ENCODE measurements at places on chromosomes 2 and 18.

DNA sequence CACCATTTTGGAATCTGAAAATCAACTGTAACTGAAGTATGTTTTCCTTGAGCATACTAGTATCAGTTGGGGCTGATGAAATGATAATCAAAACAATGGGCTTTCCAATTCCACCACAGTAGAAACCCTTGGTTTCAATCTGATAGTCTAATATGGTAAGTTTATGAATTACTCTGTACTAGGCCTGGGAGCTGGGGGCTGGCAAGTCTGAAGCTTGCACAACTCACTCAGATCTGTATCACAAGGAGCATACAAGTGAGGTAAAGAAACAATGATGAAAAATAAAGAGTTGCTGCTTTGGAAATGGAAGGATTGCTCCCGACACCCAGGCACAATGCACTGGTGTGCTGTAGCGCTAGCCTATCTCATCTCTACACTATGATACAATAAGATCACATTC lies 19.4 kb downstream of the ZEB2 start:
- no peak for DNase-seq

- no peak for DNase-seq
Measured at GRCh38 chr18:34358923-34359322, 134.2 kb upstream of the NOL4 start.

- DNase-seq = no peak
Measured at GRCh38 chr2:120832296-120833070, 96.8 kb downstream of the GLI2 start.

GRCh38 chr2:40240070-40240469 lies 211.8 kb downstream of the SLC8A1 start:
- DNase-seq = no peak

- no peak for DNase-seq
Measured at GRCh38 chr18:58005885-58006523, 38.0 kb upstream of the NEDD4L start.

DNA sequence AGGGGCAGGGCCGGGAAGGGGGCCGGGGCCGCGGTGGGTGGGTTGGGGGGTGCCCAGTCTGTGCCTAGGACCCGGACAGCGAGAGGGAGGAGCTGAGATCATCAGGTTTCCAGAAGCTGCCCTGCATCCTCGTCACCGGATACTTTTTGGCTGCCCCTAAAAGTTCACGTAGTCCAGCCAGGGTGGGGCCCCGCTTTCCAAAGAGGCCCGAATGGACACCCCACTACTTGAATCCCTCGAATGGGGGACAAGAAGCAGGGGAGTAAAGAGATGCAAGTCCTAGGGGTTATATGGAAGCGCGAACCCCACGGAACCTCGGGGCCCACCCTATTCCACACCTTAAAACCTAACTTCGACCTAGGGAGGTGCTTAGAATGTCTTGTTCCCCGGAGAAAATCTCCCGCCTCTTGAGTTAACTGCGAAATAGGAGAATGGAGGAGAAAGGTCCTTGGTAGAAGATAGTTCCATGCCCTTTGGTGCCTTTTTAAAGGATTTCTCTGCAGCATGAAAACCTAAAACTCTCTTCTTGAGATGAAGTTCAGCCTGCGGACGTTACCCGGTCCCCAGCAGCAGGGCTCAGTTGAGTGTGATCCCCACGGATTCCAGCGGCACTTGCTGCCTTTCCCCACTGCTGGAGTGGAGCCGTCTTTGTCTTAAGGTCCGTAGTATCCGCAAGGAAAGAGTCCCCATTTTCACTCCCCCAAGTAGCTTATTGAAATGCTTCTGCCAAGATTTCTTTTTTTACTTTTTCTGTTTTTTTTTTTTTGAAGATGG lies 2.1 kb upstream of the RNF152 start:
- no peak for DNase-seq

- DNase-seq = no peak
Measured at GRCh38 chr18:38872342-38872741, 1306.7 kb upstream of the CELF4 start.

- DNase-seq = no peak
Measured at GRCh38 chr2:216235462-216235861, 126.3 kb downstream of the XRCC5 start.

DNA sequence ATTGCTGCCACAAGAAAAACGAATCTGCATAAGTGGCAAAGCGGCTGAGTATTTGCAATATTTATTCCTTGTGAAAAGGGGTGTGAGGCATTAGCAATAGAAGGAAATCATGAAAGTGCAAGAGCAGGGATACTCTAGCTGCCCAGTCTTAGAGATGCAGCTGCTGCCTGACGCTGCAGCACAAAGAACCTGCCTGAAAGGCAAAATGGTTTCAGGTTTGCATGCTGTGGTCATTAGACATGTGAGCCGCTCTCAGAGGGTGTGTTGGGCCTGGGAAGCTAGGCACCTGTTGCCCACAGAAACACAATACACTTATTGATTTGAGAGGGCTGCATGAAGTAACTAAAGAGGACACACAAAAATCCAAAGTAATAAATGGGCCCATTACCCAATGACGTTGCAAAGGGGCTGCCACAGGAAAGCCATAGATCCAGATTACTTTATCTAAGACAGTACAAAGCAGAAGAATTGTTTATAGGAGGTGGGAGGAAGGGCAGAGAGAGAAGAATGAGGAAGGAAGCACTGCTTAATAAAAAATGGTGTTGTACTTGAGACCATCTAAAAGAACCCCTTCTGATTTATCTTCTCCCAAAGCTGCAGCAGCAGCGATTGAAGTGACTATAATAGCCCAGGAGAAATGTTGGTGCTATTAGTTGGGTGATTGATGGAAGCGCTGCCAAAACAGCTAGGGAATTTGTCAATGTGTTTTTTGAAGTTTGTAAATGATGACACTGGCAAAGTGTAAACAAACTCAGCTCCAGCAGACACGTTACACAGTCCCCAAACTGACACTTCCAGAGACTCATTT lies 492.4 kb upstream of the ACVR2A start:
- DNase-seq = no peak

DNA sequence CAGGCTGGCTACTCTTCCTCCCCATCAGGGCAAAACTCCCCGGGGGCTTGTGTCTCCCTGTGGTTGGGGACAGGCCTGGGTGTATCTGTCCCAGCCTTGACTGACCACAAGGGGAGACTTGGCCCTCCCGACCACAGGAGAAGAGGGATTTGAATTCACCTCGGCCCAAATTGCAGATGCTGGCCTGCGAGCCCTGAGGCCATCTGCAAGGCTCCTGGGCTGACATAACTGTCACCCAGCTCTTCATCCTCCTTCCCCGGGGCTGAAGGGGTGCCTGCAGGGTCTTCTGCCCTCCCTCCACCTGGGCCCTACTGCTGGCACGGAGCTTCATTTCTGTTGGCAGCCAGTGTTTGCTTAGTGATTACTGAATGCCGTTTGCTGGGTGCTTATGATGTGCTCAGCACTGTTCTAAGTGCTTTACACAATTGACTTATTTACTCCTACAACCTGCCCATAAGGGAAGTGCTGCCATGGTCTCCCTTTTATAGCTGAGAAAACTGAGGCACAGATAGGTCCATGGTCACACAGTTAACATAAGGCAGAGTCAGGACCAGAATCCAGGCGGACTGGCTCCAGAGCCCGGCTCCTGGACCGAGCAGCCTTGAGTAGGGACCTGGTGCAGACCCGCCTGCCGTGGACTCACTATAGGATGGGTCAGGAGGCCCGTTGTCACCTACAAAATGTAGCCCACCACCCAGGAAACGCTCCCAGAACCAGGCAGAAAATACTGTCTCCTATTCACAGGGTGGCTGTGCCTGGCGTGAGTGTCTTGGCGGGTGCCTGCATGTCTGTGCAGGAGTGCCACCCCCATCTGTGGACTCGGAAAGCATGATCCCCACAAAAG lies 18.9 kb downstream of the STEAP3 start:
- DNase-seq = no peak

DNA sequence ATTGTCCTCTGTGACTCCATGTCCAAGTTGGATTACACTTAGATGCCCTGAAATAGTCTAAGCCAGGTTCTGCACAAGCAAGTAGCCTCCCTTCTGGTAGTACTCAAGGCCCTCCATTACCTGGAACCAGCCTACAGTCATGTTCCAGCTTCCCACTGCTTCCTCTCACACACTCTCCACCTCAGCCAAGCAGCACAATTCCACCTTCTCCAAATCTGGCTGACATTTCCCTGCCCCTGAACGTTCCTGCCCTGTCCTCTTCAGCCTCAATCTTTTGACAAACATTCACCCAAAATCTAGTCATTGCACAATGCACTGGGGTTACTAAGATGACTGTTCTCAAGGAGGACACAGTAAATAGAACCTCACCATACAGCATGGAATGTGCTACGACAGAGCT lies 95.3 kb upstream of the KLHL29 start:
- no peak for DNase-seq

GRCh38 chr2:98121149-98121548 lies 34.2 kb downstream of the VWA3B start:
- DNase-seq = no peak

- DNase-seq = no peak
Measured at GRCh38 chr2:158650646-158651357, 144.3 kb upstream of the DAPL1 start.

- no peak for DNase-seq
Measured at GRCh38 chr2:60872510-60872928, 8.9 kb upstream of the REL start.

DNA sequence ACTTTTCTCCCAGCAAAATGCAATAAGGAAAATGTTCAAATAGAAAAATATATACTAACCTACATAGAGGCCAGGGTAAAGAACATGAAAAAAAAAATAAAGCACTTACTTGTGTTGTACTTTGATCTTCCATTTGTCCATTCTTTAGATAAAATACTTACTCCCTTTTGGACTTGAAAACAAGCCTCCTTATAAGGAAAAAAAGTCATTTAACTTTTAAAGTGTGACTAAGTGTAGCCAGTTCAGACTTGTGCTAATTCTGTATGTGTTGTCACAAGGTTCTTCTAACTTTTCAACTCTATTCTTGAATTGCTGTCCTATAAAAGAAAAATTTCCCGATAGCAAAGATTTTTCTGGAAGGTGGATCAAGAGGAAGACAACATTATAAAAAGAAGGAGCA lies 23.2 kb downstream of the SLC40A1 start:
- DNase-seq = no peak

- no peak for DNase-seq
Measured at GRCh38 chr2:110807522-110807921, 75.1 kb downstream of the ACOXL start.

DNA sequence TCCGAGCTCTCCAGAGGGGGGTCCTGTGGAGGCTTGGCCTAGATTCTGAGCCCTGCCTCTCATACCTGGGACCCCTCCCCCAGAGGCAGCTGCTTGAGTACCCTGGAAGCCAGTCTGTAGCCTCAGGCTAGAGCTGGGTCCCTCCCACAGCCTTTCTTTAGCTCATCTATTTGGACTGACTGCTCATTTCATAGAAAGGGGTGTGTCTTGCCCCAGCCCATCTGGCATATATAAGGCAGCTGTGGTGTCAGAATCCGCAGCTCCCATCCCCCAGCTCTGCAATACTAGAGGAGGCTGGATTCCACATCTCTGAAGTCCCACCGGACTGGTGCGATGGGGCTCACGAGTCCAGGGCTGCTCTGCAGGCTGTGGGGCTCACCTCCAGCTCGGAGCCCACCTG lies 26.1 kb downstream of the MPHOSPH10 start:
- DNase-seq = no peak

DNA sequence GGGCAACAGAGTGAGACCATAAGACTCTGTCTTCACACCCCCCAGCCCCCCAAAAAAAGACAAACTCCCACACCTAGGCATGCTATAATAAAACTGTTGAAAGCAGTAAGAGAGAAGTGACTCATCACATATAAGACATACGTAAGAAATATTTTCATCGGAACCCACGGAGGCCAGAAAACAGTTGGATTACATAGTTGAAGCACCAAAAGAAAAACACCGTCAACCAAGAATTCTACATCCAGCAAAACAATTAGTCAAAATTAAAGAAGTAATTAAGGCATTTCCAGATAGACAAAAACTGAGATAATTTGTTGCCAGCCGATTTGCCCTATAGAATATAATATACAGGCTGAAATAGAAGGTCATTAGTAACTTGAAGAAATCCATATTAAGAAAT lies 128.7 kb downstream of the VAPA start:
- no peak for DNase-seq

GRCh38 chr2:85769983-85770362 lies 16.2 kb downstream of the ATOH8 start:
- no peak for DNase-seq

DNA sequence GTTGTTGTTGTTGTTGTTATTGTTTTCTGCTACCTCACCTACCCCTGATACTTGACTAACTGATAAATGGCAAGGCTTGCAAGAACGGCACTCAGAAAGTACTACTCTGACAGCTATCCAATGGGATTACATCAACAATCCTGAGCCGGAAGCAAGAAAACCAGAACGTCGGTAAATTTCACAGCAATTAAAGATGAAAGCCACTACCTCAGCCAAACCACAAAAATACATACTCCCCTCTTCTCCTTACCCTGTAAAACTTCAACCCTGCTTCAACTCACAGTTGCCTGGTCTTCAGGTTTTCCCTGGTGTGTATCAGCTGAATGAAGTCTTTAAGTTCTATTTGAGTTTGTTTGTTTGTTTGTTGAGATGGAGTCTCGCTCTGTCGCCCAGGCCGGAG lies 293.7 kb upstream of the RND3 start:
- DNase-seq = no peak

DNA sequence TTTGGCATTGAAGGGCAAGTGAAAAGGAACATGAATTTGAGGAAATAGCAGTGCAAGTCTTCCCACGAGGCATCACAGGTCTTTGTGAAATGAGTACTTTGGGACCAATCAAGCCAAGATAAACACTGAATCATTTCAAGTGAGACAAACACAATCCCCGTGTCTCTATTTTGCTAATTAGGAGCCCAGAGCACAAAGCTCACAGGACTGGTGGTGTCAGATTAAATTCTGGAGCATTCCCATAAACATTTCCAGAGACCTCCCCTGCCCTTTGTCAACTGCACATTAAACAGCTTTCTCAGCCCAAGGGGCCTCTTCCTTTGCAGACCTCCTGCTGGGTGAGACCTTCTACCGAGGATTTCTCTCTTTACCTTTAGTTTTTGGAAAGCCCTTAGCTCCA lies 50.7 kb downstream of the DAPL1 start:
- DNase-seq = no peak

- no peak for DNase-seq
Measured at GRCh38 chr2:43041173-43041591, 185.2 kb downstream of the ZFP36L2 start.

GRCh38 chr2:166521155-166521554 lies 27.1 kb upstream of the SCN7A start:
- no peak for DNase-seq

- DNase-seq = no peak
Measured at GRCh38 chr2:186848873-186849578, at the start of gene ZSWIM2. TSS of gene ZSWIM2 (minus strand) at chr2:186849170. CDS start at chr2:186849130, 40 bp downstream.

GRCh38 chr2:100012561-100012960 lies 129.8 kb downstream of the AFF3 start:
- DNase-seq = no peak

- no peak for DNase-seq
Measured at GRCh38 chr2:116582850-116583249, 1231.6 kb upstream of the DDX18 start.

DNA sequence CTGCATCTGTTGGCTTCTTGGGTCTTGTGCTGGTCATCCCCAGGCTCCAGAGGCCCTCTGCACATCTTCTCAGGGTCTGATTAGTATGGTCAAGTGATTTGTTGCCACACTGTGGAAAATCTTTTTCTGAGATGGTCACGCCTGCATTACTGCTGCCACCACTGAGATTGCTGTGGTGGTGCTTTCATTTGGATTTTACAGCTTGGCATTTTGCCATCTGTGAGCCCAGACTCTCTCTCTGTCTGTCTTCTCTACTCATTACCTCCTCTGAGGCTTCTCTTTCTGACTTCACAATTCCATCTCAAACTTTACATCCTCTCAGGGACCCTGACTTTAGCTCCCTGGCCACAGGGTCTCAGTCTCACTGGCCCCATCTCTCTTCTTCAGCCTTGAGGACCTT lies 154.6 kb downstream of the LRRTM1 start:
- no peak for DNase-seq

Data from stimulated activated CD8-positive, alpha-beta memory T cell treated with anti-CD3 and anti-CD28 coated beads, Interleukin-15, amount 100 ng/mL, for 24 hours (primary cell).